Uterus (tissue), 4 donors: ENCODE measurements at places on chromosomes 5 and 9. TPM values are rescaled to one million over a fixed set of nuclear protein-coding genes. Genes with fewer than 3 reads are reported as not detected.

DNA sequence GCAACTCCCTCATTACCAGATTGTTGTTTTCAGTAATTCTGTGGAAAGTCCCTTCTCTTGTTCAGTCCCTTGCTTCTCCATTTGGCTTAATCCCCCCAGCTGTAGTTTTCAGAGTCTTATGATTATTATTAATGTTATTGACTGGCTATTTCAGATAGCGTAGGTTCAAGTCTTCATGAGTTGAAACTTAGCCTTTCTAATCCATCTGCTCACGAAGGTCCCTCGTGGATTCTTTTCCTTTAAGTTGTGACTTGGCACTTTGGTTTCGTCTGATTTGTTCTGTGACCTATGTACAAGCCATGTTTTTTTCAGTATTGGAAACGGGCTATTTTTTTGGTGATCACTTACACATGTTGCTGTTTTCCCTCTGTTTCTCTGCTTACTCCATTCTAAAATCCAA, 260.3 kb downstream of the TMEM167A start:
- no peaks in the 10 kb centered on the region for H3K36me3 ChIP-seq
- H3K4me3 ChIP-seq, result no peak overlapping the region

The GFI1B gene
- 0.14 TPM for total RNA-seq

DNA sequence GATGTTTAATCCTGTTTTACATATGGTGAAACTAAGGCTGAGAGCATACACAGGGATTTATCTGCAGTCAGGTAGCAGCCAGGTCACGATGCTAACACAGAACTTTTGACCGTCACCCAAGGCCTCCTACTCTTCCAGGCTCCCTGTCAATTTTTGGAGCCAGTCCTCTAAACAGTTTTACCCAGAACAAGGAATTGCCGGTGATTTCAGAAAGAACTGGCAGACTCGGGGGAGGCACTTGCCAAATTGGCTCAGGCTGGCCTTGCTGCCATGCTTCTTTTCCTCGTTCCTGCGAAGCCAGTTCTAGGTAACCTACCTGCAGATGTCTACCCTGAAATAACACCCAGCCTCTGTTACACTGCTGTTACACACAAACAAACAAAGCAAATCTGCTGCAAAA, 21.2 kb downstream of the GRIA1 start:
- DNase-seq, result no peak
- no peak overlapping the region for H3K27ac ChIP-seq
- H3K27me3 ChIP-seq, result no peaks in the 10 kb centered on the region
- no peaks in the 10 kb centered on the region for H3K4me1 ChIP-seq
- H3K36me3 ChIP-seq, result no peaks in the 10 kb centered on the region

DNA sequence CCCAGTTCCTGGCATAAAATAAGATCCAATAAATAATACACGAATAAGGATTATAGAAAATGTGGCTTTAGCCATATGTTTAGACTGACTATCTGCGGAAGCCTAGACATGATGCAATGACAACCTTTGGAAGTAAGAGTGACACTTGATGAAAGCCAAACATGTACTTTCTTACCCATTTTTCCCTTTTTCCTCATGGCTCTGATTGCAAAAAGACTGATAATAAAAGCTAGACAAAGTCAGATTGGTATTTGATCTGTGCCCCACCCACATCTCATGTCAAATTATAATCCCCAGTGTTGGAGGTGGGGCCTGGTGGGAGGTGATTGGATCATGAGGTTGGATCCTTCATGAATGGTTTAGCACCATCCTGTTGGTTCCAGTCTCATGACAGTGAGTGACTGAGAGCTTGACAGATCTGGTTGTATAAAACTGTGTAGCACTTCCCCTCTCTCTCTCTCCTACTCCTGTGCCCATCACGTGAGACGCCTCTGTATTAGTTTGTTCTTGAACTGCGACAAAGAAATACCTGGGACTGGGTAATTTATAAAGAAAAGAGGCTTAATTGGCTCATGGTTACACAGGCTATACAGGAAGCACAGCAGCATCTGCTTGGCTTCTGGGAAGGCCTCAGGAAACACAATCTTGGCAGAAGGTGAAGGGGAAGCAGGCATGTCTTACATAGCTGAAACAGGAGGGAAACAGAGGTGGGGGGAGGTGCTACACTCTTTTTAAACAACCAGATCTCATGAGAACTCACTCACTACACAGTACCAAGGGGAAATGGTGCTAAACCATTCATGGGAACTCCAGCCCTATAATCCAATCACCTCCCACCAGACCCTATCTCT, 243.4 kb upstream of the PIK3R1 start:
- DNase-seq, result no peak
- H3K4me1 ChIP-seq, result no peaks in the 10 kb centered on the region
- H3K4me3 ChIP-seq, result no peak overlapping the region
- H3K36me3 ChIP-seq, result no peaks in the 10 kb centered on the region
- H3K27ac ChIP-seq, result peak overlapping the region; percentile 47

GRCh38 chr5:80865551-80865950, 94.6 kb upstream of the RASGRF2 start:
- no peaks in the 10 kb centered on the region for H3K4me1 ChIP-seq
- no peaks in the 10 kb centered on the region for H3K36me3 ChIP-seq
- H3K27me3 ChIP-seq, result no peaks in the 10 kb centered on the region
- H3K27ac ChIP-seq, result no peak overlapping the region
- DNase-seq, result no peak

The PDE6A gene
- 0.07 TPM for total RNA-seq
